Foreskin melanocyte (primary cell): ENCODE measurements at places on chromosomes 5 and 9.

DNA sequence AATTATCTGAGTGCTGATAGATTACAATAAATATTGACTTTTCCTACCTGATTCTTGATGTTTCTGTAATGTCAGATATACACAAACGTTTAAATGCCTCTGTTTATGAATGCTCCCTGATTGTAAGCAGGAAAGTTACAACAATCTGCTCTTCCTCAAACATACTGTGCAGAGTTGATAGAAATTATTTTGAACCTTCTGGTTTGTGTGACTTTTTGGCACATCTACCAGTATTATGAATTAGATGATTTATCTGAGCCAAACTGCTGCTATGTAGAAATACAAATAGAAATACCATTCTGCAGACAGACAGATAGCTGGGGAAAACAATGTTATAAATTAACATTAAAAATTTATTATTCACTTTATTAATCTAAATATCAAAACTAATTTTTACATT, 113.0 kb downstream of the SLF1 start:
- no peak for DNase-seq

- DNase-seq = no peak
Observed at GRCh38 chr9:126069400-126069955, 257.2 kb upstream of the MVB12B start.

DNA sequence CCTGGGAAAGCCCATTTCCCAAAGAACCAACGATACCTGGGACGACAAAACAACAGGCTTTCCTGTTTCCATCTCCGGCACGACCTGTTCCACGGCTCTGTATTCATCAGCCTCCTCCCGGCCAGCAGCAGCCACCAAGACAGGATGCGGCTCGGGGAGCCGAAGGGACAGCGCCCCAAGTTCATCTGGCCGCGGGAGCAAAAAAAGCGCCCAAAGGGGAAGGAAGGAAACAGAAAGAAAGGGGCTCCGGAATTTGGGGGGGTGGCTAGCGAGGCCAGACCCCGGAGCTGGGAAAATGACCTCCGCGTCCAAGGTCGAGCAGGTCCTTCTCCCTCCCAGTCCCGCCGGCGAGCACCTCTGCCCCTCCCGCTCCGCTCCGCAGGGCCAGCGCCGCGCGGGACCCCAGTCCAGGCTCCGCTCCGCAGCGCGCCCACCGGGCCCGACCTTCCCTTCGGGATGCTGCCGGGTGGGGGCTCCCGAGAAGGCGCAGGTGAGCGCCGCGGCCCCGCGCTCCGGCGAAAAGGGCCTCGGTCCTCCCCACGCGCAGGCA, 608 bp downstream of the ELOVL7 start:
- DNase-seq = no peak

- no peak for DNase-seq
Observed at GRCh38 chr5:96751203-96752169, 56.3 kb downstream of the ERAP1 start.
